ENCODE measurements at places on chromosomes 6 and 20.
A peak's percentile ranks its signal among the peaks of the same experiment; 100 is the strongest.

DNA sequence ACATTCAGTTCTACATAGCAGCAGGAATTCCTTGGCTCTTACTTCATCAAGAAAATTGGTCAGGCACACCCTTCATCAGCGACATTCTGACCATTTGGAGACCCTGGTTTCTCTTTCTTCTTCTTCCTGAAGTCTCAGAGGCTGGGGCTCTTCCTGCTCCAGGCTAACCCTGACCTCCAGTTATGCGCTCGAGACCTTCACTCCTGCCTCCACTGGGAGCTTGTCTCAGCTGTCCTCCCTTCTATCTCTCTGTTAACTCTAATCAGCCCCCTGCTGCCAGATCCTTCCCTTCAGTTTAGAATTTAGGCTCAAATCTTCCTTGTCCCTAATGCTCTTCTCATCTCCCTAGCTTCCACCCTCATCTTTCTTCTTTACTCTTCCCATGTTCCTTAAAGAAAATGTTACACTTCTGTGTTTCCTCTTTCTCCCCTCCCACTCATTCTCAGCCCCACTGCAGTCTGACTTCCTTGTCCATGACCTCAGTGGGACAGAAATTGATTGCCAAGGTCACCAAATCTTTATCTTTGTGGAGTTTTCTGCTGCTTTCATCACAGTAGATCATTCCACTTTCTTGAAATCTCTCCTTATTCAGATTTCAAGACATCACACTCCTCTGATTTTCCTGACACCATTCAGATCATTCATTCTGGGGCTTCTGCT lies 8.4 kb upstream of the HLA-DOA start:
- no peak for DNase-seq

- no peak for DNase-seq
Measured at GRCh38 chr20:51994751-51995417, 192.6 kb upstream of the SALL4 start.

- DNase-seq = no peak
Measured at GRCh38 chr6:69816569-69816968, 19.8 kb upstream of the LMBRD1 start.

GRCh38 chr6:143556529-143556928 lies 45.0 kb upstream of the FUCA2 start:
- DNase-seq = no peak

DNA sequence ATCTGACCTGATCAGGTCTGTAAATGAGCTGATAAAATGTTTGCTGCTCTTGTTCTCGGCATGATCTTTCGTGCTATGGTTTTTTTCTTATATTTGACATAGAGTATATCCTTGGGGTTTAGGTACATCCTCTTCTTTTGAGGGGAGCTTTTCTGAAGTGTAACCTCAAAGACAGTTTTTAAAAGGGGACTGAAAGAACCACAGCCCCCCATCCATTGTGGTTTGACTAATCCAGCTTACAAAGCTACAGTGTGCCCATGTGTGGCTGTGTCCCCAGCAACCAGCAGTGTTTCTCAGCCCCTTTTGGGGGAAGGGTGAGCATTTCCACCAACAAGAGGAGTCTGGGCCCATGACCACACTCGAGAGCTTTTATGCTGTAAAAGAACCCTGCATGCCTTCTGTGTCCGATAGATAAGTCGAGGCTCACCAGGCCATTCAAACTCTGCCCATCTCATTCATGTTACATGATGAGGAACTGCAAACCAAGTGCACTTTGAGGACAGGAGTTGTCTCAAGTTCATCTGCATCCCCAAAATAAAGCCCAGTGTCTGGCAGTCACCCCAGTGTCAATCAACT lies 266.0 kb downstream of the SLC24A3 start:
- DNase-seq = no peak

- no peak for DNase-seq
Measured at GRCh38 chr6:37137201-37138090, 32.5 kb upstream of the PIM1 start.

GRCh38 chr20:10982692-10983091 lies 308.9 kb upstream of the JAG1 start:
- DNase-seq = no peak

- no peak for DNase-seq
Measured at GRCh38 chr6:48957781-48958180, 505.3 kb downstream of the MMUT start.

DNA sequence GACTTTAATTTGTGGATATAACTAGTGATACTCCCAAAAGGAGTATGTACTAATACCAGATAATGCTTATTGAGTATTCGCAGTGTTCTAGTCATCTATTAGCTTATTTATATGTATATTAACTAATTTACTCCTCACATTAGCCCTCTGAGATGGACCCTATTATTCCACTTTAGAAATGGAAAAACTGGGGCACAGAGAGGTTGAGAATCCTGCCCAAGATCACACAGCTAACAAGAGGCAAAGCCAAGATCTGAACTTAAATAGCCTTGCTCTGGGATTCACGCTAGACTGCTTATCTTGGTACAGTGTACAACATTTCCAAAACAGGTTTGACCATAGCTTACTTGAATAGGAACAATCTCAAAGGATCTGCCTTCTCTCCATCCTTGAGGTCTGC lies 8.5 kb upstream of the SPO11 start:
- DNase-seq = no peak

- DNase-seq = no peak
Measured at GRCh38 chr20:8522168-8522567, 390.1 kb downstream of the PLCB1 start.

GRCh38 chr6:77650098-77650663 lies 2.7 kb upstream of the MEI4 start:
- DNase-seq = no peak

- no peak for DNase-seq
Measured at GRCh38 chr6:99563056-99563723, 5.3 kb downstream of the CCNC start.

GRCh38 chr6:52089758-52090348 lies 2.4 kb upstream of the PKHD1 start:
- DNase-seq = no peak

GRCh38 chr20:49680484-49680883 lies 33.2 kb downstream of the B4GALT5 start:
- DNase-seq = no peak

GRCh38 chr20:53141201-53142050 lies 169.3 kb downstream of the TSHZ2 start:
- no peak for DNase-seq

GRCh38 chr6:106146852-106147351 lies 60.8 kb downstream of the PRDM1 start:
- DNase-seq = no peak

- no peak for DNase-seq
Measured at GRCh38 chr6:46773201-46773855, 19.9 kb upstream of the MEP1A start.

GRCh38 chr20:52252664-52253063 lies 61.1 kb upstream of the ZFP64 start:
- DNase-seq = no peak

DNA sequence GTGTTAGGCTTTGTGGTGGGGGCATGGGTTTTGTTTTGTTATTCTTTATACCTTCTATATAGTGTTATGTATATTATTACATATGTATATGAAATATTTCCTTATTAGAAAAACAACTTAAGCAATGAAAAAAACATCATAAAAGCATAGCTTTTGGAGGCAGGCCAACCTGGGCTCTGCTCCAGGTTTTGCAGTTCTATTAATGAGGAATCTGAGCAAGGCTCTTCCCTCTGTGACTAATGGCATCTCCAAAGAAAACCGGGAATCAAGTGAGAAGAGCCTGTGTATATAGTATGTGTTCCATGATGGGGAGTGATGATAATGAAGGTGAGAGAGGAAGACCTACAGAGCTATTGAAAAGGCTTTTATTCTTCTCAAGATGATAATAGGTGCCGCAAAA lies 291.1 kb downstream of the CLIC5 start:
- DNase-seq = no peak

DNA sequence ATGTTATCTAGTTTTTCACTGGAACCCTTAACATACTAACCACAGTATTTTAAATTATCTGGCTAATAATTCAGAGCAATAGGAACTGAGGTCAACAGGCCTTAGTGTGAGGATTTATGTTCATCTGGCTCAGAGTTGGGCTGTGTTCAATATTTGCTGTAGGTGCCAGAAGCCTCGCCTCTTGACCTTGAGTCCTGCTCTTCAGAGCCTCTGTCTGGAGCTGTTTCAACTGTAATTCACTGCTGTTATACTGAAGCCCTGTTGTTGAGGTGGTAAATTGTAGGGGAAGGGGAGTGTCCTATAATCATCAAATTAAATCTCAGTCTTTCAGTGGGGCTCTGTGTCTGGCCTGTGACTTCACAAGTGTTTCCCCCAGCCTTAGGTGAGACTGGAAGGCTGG lies 184.4 kb downstream of the CDH26 start:
- no peak for DNase-seq

- DNase-seq = no peak
Measured at GRCh38 chr20:6888736-6889395, 121.4 kb downstream of the BMP2 start.

- no peak for DNase-seq
Measured at GRCh38 chr6:148736774-148737412, 9.9 kb upstream of the UST start.

- no peak for DNase-seq
Measured at GRCh38 chr6:55777469-55777868, 97.9 kb downstream of the BMP5 start.

DNA sequence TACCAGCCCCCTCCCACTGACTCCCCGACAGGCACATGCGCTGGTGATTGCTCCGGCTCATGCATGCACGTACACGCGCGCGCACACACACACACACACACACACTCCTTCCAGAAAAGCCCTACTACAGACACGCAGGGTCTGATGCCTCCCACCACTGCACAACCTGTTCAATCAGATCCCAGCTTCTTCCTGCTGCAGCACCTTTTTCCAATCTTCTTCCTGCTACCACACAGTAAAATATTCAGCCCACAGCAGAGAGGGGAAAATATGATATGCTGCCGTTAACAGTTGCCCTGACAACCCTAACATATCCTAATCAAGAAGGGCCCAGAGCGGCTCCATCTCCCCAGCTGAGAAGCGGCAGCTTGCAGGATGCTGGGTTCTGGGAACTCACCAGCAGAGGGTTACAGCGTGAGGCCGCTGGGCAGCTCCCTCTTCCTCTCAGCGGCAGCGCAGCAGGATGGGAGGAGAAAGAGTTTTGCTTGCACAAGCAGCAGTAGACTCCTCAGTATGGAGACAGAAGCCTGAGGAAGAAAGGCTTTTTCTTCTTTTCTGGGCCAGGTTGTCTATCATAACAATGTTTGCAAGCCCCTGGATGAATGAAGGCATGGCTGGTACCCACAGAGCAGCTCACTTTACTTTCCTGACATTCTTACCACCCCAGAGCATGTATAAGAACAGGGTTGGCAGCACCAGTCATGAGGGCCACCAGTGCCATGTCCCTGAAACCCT lies 23.9 kb downstream of the MAP7 start:
- DNase-seq = peak; percentile 81

DNA sequence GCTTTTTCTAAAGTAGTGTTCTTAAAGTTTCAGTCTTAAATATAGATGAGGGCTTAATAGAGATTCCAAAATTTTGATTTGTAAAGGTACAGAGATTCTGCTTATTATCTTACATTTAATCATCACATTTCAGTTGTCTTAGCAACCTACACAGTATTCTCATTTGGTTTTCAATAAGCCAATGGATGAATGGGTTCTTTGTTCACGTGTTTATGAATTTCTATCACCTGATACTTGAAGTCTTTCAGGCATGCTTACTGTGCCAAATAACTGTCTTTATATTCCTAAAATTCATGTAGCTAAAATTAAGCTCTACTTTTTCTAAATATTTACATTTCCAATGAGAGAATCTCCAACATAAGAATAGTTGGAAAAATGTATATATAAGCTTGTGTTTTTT lies 152.7 kb downstream of the EYA4 start:
- DNase-seq = no peak

- no peak for DNase-seq
Measured at GRCh38 chr20:41386502-41387427, 20.1 kb upstream of the EMILIN3 start.

GRCh38 chr20:38874460-38875174 lies 51.6 kb upstream of the FAM83D start:
- DNase-seq = no peak

DNA sequence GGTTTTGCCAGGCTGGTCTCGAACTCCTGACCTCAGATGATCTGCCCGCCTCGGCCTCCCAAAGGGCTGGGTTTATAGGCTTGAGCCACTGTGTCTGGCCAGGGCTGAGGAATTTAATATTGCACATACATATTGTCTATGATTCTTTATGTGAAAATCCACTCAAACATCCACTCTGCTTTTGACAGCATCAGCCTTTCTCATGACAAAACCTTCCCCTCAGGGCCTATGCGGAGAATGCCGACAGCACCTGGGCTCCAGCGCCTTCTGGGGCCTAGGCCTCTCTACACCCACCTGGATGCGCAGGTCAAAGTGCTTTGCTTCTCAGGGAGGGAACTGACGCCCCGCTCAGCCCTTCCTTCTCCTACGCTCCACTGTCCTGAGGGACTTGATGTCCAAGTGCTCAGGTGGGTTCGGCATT lies 5.4 kb downstream of the RAMACL start:
- no peak for DNase-seq

GRCh38 chr6:129748212-129748900 lies 38.4 kb upstream of the ARHGAP18 start:
- DNase-seq = no peak

GRCh38 chr6:150800674-150801314 lies 64.7 kb upstream of the MTHFD1L start:
- DNase-seq = no peak

DNA sequence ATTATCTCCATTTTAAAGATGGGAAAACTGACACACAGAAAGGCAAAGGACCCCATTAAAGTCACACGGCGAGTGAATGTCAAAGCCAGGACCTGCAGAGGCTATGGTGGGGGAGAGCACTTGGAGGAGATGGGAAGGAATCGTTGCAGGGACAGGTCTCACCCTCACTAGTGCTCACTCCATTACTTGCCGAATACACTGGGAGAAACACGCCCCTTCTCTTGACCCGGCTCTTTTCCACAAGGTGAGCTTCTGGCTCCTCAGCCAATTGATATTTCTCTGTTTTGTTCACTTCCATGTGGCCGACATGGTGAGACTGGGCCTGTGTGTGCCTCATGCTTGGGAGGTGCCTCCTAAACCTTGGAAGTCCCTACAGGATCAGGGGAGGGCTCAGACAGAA lies 117.8 kb upstream of the KCNG1 start:
- DNase-seq = no peak

- no peak for DNase-seq
Measured at GRCh38 chr20:38092260-38092857, 58.8 kb downstream of the RPRD1B start.

- DNase-seq = no peak
Measured at GRCh38 chr20:58986968-58987517, 6.0 kb downstream of the NELFCD start.

DNA sequence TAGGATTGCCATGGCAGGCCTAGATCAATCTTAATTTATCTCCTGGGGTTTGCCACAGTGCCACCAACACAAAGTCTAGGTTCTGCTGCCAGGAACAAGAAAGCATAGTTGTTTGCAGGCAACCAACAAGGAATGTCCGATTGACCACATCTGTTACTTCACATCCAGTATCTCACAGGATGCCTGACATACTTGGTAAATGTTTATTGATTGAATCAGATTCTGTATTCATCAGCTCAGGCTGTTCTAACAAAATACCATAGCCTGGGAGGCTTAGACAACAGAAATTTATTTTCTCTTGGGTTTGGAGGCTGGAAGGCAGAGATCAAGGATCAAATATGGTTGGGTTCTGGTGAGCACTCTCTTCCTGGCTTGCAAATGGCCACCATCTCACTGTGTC lies 26.3 kb upstream of the MC3R start:
- DNase-seq = no peak

- DNase-seq = no peak
Measured at GRCh38 chr6:166304106-166304505, 4.1 kb downstream of the PRR18 start.

GRCh38 chr6:110815015-110815410 lies 256 bp downstream of the CDK19 start:
- DNase-seq = no peak

Data from occipital lobe (tissue), 3 donors.